ENCODE measurements at places on chromosomes 1 and 21.

DNA sequence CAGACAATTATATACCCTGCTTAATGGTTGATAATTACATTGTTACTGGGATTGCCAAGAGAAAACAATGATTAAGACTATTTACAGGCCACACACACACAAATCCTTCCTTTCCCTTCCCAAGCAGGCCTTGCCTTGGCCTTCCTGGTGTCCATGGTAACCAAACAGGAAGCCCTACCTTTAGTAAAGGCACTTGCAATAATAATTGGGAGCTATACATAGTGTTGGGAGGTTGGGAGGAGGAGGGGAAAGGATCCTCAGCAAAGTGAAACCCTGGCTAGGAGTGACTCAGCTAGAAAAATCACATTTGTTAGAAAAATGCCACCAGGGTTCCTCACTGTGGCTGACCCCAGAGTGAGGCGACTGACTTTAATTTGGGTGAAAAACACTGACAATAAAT, 122.3 kb upstream of the ADAR start:
- no peak for DNase-seq

DNA sequence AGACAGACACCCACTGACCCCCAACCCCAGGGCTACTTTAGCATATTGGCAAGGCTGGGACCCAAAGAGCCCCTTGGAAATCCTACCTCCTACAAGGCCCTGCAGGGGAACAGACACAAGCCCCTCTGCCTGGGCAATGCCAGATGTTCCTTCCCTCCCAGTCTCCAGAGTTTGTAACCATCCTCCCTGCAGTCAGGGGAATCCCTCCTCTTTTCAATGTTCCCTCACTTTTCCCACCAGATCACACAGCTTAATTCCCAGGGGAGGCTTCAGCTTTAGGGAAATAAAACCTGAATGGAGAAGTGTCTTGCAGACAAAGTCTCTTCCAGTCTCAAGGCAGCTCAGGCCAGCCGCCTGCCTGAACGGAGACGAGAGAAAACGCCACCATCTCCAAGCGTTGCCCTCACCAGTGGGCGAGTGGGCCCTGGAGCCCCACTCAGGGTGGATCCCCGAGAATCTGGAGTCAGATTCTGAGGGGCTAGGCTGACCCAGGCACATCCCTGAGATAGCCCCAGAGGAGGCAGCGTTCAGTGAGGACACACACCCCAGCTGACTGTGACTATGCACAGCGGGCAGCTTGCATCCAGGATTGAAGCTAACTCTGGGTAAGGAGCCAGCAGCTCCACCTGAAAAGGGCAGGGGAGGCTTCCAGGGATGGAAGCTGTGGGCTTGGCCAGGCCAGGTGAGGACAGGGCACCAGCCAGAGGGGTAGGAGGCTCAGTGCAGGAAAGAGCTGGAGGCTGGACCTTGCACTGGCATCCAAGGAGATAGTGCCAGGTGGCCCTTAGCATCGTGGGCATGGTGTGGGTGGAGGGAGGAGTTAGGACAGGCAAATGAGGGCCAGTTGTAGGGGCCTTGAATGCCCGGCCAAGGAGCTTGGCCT, 44.0 kb upstream of the ZC3H12A start:
- DNase-seq, result no peak

GRCh38 chr1:71693581-71693980, 588.8 kb downstream of the NEGR1 start:
- no peak for DNase-seq

GRCh38 chr21:43015906-43016540, 41.7 kb downstream of the PKNOX1 start:
- no peak for DNase-seq

- DNase-seq, result no peak
Observed at GRCh38 chr1:106049595-106049994, 1006.9 kb upstream of the PRMT6 start.

DNA sequence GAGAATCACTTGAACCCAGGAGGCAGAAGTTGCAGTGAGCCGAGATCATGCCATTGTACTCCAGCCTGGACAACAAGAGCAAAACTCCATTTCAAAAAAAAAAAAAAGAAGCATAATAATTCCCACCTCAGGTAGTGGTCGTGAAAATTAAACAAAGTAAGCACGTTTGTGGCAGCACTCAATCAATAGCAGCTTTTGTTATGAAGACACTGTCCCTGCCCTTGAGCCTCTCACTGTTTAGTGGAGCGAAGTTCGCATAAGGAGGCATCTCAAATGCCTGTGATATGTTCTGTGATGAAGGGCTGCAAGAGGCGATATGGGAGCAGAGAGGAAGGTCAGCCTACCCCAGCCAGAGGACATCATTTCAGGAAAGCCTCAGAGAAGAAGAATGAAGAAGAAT, 43.8 kb upstream of the RASAL2 start:
- DNase-seq, result no peak

GRCh38 chr1:7458946-7459345, 312.1 kb upstream of the VAMP3 start:
- no peak for DNase-seq

DNA sequence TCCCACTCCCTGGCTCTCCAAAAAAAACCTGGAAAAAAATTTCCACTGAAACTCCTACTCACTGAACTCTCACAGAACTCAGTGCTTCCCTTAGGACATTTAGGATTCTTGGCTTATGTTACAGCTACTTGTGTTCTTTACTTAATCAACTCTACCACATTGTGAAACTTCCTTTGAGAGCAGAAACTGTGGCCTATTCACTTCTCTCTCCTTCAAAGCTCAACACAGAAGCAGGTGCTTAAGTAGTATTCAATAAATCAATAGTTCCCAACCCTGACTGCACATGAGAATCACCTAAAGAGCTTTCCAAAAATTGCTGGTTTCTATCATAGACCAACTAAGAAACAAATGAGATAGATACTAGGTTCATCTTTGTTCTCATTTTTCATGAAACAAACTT, 67.9 kb upstream of the DMRTA2 start:
- no peak for DNase-seq

GRCh38 chr1:58784758-58785441, 1.1 kb upstream of the JUN start:
- DNase-seq, result peak; percentile 82

DNA sequence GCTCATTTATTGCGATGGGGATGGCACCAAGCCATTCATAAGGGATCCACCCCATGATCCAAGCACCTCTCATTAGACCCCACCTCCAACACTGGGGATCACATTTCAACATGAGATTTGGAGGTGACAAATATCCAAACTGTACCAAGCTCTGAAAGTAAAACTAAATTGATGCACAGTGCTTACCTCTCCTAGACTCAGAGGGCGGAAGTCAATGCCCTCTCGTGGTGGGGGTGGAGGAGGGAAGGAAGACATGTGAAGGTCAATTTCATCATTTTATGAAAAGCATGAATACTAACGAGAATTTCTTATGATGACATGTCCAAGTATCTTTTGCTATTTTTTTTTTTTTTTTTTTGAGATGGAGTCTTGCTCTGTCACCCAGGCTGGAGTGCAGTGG, 120.0 kb downstream of the PGBD5 start:
- no peak for DNase-seq

GRCh38 chr1:20739225-20739624, 6.7 kb upstream of the SH2D5 start:
- no peak for DNase-seq

DNA sequence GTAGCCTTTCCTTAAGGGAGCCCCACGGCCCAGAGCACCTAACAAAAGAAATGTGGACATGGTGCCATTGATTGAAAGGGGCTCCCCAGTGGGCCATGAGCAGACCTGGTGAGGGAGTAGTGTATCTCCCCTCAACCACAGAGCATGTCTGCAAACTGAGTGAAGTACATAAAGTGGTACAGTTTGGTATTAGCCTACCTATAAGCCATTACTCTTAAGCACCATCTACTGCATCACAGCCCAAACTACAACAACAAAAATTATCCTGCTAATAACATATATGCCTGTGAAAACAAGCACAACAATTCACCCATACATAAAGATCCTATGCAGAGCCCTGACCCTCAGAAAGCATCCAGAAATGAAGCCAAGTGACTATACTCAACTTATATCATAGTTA, 407.8 kb downstream of the PTPRC start:
- no peak for DNase-seq

All from activated T-cell treated with anti-CD3 and anti-CD28 coated beads for 1 hour (primary cell).